Naive B cell (primary cell): ENCODE measurements at places on chromosomes 11 and 22.
A peak's percentile ranks its signal among the peaks of the same experiment; 100 is the strongest.

DNA sequence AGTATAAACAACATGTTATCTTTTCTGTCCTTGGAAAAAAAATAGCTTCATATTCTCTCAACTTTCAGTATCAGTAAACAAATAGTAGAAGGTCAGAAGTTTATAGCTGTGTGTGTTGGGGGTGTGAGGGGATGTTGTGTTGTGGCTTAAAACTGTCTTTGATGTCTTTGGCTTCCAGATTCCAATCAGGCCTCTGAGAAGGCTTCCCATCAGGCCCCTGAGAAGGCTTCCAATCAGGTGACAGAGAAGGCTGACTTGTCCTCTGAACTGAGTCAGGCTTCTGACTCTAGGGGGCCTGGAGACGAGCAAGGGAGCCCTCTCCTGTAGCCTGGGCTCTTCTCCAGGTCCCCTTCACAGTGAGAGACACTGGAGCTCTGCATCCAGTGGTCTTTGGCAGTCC, 9.3 kb downstream of the MTFP1 start:
- DNase-seq: no peak

DNA sequence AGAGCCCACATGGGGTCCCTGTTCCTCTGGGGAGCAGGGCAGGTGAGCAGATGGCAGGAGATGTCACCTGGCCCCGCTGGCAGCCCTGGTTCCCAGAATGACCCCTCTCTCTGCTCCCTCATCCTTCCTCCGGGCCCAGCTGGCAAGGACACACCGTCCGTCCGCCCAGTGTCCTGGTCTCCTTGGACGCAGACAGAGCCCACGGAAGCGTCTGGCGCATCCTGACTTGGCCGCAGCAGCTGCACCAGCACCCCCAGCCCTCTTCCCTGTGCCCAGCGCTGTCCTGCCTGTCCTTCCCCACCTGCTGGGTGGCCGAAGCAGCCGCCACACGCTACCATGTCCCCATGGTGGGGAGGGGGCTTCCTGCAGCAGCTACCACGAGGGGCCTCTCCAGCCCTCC, 9.6 kb upstream of the CABP7 start:
- no peak for DNase-seq

- no peak for DNase-seq
These were observed 336.2 kb downstream of the ETS1 start for GRCh38 chr11:128251140-128251539.

- no peak for DNase-seq
These were observed 101.1 kb downstream of the MICAL2 start for GRCh38 chr11:12211331-12212065.

DNA sequence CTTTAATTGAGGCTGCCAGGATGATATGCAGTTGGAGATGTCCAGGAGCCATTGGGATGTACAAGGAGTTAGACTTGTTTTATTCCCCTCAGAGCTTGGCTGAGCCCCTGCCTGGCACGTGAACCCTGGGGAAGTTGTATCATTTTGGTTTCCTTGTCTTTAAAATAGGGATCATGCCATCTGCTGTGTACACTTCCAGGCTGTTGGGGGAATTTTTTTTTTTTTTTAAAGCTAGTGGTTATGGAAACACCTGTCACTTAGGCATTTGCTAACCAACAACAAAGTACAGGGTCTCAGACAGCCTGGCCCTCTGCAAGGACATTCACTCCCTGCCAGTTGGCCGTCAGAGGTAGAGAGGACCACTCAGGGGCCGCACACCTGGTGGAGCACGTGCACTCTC, 8.5 kb upstream of the RAB1B start:
- DNase-seq: no peak

DNA sequence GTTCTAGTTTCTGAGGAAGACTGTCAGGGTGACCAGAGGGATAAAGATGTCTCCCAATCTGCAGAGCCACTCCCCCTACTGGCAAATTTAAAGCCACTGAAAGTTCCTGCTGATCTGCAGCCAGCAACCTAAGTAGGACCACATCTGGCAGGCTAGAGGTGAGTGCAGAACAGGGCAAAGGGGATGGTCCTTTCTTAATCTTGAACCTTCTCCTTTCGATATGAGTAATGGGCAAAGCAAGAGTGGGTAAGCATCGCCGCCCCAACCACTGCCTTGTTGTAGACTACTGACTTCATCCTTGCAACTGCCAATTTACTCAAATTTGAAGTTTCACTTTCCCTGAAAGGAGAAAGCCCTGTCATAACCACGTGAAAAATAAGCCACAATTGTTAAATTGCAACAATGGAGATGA, 30.7 kb downstream of the SCUBE2 start:
- no peak for DNase-seq

DNA sequence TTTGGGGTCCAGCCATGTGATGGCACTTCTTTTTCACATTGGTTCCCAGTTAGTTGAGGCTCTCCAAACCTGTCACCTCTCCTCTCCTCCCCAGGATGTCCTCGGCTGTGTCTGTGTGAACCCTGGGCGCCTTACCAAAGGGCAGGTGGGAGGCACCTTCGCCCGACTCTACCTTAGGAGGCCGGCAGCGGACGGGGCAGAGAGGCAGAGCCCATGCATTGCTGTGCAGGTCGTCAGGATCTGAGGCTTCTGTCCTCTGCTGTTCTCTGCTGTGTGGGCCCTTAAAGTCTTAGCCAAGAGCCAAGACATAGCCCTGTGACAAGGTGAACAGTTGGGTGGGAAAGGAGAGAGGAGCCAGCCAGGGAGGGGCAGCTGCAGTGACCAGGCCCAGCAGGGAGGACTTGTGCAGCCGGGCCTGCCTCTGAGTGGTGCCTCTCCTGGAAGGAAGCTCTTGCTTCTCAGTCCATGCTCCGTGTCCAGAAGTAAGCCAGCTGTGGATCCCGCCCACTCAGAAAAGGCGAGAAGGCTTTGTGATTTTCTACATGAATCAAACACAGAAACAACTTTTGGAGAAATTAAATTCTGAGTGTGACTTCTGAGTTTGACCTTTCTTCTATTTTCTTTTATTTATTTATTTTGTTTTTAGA, 17.5 kb upstream of the CDC42EP2 start:
- no peak for DNase-seq

DNA sequence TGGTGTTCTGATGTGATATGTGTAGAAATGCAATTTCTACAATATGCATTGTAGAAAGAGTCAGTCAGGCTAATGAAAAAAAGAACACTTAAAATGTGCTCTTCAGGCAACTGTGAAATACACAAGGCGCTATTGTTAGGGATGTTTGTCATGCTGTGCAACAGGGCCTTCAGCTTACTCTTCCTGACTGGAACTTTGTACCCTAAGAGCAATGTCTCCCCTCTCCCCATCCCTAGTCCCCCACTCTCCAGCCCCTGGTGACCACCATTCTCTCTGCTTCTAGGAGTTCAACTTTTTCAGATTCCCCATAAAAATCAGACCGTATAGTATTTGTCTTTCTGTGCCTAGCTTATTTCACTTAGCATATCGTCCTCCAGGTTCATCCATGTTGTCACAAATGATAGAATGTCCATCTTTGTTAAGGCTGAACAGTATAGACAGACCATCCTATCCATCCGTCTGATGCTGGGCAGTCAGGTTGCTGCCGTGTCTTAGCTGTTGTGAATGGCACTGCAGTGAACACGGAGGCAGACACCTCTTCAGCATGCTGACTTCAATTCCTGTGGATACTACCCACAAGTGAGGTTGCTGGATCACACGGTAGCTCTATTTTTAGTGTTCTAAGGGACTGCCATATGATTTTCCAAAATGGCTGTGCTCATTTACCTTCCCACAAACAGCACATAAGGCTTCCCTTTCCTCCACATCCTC, 10.7 kb downstream of the NDUFV1 start:
- no peak for DNase-seq

GRCh38 chr11:124115782-124116616, 749 bp downstream of the VWA5A start:
- DNase-seq: no peak

DNA sequence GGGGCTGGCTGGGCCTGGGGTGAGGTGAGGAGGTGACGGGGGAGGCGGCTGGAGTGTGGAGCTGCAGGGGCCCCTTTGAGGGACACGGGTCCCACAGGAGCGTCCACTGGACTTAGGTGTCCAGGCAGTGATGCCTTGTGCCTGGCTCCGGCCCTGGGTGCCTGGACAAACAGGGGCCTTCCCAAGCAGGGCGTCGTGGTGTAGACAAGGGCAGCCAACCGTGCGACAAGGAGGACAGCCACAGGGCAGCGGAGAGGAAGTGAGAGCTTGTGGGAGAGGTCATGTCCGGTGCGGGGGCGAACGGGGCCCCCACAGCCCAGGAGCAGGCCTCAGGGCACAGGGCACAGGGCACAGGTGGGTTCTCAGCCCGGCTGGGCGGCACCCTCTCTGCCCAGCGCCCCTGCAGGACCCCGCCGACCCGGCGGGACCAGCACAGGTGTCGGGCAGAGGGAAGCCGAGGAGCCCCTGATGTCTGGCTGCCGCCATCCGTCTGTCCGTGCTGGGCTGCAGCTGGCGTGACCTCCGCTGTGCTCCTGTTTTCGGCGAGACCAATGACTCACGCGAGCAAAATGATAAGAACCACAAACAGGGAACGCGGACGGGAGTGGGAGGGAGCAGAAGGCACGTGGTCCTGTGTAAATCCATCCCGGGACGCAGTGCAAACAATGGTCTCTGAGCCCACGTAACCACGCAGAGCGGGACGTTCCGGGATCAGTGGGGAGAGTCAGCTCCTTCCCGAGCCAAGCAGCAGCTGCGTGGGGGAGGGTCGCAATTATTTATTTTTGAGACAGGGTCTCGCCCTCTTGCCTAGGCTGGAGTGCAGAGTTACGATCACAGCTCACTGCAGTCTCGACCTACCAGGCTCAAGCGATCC, 49.1 kb upstream of the A4GALT start:
- peak; percentile 67 for DNase-seq

GRCh38 chr11:1699771-1700170, 2.8 kb downstream of the KRTAP5-6 start:
- DNase-seq: no peak

DNA sequence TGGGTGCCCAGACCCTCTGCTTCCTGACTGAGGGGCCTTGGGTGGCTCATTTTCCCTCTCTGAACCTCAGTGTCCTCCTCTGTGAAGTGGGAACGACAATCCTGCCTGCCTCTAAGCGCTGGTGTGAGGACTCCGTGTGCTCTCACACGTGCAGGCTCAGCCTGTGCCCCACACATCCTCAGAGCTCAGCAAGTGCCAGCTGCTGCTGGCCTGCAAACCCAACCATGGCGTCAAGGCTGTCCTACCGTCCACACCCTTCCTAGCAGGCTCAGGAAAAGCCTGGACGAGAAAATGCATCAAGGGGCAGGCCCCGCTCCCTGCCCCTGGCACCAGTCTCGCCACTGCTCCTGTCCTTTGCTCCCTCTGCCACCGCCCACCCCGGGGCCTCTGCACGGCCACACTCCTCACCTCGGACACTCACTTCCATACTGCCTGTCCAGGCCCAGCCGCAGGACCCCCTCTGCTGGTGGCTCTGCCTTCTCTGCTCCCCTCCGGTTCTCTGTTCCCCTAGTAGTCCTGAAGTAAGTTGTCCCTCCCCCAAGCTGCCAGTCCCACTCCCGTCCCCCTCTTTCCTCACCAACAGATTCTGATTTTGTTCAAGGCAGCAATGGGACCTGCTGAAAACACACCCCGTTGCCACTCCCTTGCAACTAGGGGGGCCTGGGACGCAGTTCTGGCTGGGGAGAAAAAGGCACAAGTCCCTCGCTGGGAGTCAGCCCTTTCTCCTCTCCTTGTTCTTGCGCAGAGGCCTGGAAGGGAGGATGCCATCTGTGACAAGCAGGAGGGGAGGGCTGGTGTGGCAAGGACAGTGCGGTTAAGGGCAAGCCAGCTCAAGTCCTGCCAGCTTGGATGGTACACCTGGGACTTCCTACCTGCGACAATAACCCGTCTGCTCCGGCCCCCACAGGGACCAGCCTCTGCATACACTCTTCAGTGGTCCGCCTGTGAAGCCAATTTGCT, 62.2 kb downstream of the ARFGAP3 start:
- no peak for DNase-seq

GRCh38 chr11:135008001-135008405, 596.0 kb upstream of the B3GAT1 start:
- no peak for DNase-seq

DNA sequence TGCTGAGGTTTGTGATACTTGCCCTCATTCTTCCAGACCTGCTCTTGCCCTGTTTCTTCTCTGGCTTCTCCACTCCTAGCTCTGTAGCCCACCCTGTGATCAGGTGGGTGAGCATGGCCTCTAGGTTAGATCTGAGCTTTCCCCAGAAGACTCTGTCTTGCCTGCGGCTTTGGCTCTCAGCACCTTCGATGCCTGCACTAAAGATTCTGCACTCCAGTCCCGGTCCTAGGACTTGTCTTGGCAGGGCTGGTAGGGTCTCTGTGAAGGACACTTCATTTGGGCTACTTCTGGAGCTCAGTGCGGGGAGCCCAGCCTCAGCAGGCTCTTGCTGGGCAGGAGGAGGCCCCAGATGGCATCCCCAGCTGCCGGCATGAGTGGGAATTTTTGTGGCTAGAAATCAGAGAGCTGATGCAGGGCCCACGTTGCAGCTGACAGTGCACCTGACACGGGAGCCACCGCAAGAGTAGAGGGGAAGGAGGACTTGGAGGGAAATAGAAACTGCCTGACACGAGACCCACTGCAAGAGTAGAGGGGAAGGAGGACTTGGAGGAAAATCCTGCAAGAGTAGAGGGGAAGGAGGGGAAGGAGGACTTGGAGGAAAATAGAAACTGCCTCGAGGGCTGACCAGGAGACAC, 226.9 kb upstream of the B3GAT1 start:
- no peak for DNase-seq

DNA sequence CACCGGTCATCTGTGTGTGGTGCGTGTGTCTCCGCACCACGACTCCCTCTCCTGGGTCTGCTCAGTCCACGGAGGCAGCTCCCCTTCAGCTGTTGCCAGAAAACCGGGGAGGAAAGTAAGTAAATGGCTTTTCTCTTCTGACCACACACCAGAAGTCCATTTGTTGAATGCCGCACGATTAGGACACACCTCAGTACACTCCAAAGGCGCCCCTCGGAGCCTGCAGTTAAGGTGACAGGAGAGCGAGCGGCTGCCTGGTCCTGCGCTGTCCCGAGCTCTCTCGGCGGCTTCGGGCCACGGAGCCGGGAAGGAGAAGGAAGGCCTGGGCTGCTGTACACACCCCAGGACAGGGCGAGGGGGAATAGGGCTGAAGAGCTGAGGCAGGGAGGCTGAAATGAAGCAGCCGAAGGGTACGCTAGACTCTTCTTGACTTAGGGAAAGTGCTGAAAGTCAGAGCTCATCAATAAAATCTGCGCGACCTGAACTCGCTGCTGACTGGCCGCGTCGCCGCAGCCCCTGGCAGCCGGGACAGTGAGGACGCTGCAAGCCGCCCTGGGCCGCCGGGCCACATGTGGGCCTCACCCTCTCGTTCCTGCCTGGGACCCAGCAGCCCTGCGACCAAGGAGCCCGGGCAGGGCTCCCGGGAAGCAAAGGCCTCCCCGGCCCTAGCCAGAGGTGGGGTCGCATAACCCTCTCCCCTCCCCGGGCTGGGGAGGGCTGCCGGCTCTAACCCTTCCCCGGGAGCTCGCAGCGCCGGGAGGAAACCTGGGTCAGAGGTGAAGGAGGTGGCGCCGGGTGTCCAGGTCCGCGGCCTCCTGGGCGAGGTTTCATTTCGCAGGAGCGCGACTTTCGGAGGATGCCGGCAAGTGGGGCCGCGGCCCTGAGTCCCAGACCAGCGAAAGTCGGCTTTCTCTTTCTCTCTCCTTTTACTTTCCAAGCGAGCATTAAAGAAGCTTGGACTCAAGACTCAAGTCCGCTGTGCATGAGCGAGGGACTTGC, 1.6 kb upstream of the PAX6 start:
- no peak for DNase-seq

- no peak for DNase-seq
These were observed 600 bp upstream of the RAB6A start for GRCh38 chr11:73761403-73761945.
